ENCODE measurements at places on chromosomes 3 and 15.

DNA sequence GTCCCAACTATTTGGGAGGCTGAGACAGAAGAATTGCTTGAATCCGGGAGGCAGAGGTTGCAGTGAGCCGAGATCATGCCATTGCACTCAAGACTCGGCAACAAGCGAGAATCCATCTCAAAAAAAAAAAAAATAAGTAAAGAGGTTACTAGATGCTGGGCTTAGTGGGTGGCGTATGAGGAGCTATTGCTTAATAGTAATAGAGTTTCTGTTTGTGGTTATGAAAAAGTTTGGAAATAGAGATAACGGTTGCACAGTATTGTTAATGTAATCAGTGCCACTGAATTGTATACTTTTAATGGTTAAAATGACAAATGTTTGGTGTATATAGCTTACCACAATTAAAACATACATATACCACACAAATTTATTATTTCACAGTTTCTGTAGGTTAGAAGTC, 14.7 kb upstream of the HHATL start:
- DNase-seq = no peak

DNA sequence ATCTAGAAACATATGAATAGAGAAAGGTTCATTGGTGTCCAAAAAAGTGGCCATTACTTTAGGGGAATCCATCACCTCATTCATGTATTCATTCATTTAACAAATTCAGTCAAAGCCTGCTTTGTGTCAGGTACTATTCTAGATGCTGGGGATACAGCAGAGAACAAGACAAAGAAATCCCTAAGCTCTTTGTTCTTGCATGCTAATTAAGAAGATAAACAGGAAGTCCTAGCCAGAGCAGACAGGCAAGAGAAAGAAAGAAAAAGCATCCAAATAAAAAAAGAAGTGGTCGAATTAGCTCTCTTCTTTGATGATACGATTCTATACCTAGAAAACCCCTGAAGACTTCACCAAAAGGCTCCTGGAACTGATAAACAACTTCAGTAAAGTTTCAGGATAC, 12.4 kb upstream of the ZMAT3 start:
- no peak for DNase-seq

DNA sequence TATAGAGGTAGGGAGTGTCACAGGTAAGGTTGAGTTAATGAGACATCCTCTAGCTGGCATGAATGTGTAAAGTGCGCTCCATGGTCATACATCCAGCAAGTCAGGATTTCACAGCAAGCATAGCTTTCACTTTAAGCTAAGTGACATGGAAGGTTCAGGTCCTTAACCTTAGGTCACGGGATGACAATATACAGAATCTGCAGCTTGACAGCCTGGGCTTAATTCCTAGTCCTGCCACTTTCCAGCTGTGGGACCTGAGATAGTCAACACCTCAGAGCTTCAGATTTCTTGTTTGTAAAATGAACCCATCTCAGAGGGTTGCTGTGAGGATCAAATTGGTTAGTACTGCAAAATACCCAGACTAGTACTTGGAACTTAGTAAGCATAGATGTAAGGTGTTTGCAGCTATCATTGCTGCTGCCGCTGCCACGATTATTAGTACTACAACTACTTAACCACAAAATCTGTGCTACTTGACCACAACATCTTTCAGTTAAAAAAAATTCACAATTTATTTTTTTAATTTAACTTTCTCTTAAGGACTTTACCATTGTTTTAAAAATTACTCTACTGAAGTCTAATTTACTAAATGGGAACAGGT, 890.1 kb upstream of the CFAP20DC start:
- DNase-seq = no peak

GRCh38 chr3:116230431-116231020, 214.8 kb downstream of the LSAMP start:
- peak; percentile 19 for DNase-seq

DNA sequence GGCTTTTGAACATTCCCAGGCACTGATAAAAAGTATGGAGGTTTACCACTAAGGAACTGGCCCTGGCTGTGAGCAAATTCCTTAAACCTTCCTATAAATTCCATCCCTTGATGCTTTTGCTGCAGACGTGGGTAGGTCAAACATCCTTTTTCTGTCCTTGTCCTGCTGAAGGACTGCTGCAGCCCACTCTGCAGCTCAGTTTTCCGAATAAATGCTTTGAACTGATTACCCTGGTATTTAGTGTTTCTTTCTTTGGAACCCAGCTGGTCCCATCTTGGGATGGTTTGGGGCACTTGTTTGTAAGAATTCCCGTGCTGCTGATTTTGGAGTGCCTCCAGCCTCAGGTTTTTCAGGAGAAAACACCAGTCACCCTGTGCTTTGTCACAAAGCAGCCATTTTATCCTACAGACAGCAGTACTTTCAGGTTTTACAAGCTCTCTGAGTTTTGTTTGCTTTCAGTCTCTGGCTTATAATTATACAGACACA, 815.9 kb downstream of the VGLL3 start:
- DNase-seq = peak; percentile 77

GRCh38 chr3:16404349-16404895, 109.1 kb downstream of the RFTN1 start:
- no peak for DNase-seq
